ENCODE measurements at places on chromosomes 4 and X.

GRCh38 chr4:176769514-176769913 is 23.2 kb downstream of the VEGFC start:
- peak; percentile 89 for DNase-seq

DNA sequence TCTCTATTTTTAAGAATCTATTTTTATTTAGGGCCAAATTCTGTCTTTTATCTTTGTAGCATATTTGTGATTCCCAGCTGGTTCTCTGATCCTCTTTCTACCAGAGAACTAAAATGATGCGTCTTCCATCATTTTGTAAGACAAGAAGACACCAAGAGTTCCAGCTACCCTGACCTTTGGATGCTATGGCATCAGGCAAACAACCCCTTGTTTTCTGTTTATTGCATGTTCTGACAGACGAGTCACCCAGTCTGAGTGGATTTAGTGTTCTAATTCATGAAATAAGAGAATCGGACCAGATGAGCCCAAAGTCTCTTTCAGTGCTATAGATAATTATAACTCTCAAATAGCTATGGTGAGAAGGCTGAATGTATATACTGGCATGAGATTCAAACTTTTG is 69.7 kb downstream of the ZFYVE28 start:
- no peak for DNase-seq

DNA sequence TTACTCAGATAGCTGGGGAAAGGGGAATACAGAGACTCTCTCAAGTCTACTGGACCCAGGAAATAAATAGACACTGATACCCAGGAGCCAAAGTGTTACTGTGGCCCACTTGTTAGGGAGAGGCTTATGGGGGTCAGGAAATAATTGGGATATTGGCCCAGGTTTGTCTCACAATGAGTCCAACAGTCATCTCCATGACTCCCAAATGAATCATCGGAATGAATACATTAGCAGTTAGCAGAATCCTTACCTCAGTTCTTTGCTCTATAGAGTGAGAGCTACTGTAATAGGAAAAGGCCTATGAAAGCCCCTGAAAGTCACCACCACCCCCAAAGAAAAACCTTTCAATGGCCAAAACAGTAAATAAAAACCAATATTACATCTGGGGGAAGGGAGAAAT is 42.4 kb upstream of the ARHGEF6 start:
- DNase-seq, result peak; percentile 26

- DNase-seq, result no peak
Observed at GRCh38 chr4:88858752-88859151, 161.1 kb upstream of the NAP1L5 start.

DNA sequence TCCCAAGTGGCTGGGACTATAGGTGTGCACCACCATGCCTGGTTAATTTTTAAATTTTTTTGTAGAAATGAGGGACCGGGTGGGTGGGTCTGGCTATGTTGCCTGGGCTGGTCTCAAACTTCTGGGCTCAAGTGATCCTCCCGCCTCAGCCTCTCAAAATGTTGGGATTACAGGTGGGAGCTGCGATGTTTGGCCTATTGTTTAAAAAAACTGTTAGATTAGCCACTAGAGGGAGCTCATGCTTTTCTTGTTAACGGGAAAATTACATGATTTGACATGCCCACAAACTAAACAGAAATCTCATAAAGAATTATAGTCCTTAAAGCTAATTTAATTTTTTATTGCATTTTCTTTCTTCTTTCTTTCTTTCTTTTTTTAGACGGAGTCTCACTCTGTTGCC is 5.0 kb upstream of the SDAD1 start:
- DNase-seq, result peak; percentile 56

DNA sequence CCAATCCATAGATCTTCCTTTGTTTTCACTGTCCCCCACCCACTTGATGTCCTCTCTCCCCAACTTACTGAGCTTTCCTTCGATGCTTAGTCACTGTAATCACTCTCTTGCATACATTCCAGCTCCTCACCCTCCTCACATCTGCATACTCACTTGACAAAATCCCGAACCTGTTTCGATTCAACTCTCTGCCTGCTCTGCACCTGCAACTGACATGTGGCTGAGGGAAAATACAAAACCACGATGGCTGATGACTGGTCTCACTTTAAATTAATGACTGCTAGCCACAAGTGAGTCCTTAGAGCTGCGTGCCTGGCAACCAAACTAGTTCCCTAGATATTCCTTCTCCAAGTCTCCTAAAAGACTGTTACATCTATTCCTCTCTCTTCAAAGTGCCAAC is 70.4 kb upstream of the FHL1 start:
- no peak for DNase-seq

DNA sequence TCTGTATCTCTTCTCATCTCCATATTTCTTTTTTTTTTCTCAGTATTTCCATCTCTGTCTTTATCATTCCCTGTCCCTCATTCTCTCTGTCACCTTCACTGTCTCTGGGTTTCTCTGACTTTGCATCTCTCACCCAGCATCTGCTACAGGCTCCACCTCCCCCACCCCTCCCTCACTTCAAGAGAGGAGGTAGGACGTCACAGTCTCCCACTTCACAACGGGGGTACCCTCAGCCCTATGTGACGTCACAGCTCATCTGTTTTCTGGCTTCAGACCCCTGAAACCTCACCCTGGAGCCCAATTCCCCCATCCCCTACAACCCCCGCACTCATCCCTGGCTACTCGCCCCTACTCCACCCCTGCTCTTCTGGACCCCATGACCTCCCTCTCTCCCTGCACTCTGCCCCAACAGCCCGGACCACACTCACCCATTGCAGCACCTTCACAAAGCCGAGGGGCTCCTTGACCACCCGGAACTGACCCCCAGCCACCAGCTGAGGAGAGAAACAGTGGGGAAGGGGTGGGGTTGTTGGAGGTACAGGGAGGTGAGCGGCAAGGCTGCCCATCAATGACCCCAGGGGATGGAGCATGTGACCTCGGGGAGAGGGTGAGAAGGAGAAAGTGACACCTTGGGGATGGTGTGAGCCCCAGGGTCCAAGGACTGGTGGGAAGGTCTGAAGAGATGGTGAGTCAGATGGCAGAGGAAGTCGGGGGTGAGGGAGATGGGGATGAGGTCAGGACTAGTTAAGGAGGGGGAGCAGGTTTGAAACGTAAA is 1.3 kb downstream of the SYP start:
- no peak for DNase-seq

DNA sequence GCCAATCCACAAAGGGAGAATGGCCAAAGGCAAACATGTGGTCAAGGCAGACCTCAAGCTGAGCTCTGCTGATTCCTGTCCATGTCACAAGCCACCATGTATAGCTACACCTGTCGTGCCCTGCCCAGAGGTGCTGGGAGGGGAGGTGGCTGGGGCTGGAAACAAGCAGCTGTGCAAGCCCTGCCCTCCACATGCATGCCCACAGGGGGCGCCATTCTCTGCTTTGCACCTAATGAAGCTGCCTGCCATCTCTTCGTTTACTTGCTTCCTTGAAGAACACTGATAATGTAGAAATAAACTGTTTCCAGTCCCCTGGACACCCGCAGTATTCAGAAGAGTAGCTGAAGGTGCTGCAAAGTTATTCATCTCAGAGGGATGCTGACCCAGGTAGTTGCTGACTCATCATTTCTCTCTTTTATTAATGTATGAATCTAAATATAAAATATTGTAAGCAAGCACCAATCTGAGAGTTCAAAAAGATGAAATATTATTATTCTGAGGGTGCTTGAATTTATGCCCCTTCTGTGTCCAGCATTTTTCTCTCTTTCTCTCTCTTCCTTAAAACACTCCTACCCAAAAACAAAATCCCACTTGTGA is 278.6 kb downstream of the ADGRA3 start:
- no peak for DNase-seq

GRCh38 chr4:148444296-148445070 is 2.3 kb upstream of the NR3C2 start:
- no peak for DNase-seq

GRCh38 chr4:71294301-71294700 is 44.5 kb upstream of the SLC4A4 start:
- DNase-seq, result peak; percentile 21

GRCh38 chr4:127685292-127685691 is 44.9 kb upstream of the SLC25A31 start:
- DNase-seq, result peak; percentile 35

All from fibroblast of skin of scalp (primary cell).